ENCODE measurements at places on chromosomes 4 and X.

DNA sequence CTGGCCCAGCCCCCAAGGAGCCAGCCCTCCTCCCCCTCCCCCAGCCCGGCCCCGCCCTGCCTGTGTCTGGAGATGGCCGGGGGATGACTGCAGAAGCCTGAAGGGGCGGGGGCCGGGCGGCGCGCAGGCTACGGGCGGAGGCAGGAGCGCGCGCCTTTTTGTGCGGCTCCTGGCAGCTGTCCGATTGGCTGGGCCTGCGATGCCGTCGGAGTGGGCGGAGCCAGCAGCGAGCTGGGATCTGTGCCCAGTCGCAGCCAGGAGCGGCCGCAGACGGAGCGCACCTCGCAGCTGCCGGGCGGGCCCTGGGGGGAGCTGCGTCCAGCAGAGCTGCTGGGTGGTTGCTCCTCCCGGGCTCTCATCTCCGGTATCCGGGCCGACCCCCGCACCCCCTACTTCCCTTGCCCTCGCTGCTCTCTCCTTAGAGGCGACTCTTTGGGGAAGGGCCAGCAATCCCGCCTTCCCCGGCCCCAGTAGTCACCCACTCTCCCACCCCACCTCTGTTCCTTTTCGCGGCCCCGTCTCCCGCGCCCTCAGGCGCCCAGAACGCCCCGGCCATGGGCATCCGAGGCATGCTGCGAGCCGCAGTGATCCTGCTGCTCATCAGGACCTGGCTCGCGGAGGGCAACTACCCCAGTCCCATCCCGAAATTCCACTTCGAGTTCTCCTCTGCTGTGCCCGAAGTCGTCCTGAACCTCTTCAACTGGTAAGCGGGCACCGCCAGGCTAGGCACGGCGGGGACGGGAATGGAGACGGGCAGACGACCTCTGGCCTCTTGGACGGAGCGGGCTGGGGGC is at the start of gene GABRQ:
GABRQ (plus strand) TSS at position 247 of the 794 bp plus-strand sequence; CDS start at position 555, 308 bp downstream.
- no peak for DNase-seq

DNA sequence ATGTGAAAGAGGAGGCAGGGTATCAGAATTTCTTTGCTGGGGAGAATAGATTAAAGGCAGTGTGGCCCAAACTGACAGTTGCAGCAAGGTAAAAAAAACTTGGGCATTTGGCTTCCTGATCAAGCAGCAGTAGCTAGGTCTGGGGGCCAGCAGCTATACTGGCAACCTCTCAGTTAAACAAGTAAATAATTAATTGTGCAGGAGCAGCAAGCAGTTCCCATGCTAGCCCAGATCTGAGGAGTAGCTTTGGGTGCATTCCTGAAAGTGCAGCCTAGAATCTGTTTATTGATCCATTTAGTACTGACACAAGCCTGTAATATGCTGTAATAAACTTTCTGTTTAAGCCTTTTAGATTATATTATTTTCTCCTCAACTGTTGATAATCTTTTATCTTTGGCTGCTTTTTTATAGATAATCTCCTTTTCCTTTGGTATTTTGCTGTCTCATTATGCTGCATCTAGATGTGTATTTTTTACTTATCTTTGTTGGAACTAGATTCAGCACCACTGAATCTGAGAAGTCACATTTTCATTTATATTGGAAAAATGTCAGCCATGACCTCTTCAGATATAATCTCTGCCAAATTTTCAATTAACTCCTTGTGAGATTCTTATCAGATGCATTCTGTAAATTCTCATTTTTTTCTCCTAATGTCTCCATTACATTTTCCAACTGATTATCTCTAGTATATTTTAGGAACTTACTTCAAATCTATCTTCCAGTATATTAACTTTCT is 276.3 kb downstream of the STPG2 start:
- no peak for DNase-seq

DNA sequence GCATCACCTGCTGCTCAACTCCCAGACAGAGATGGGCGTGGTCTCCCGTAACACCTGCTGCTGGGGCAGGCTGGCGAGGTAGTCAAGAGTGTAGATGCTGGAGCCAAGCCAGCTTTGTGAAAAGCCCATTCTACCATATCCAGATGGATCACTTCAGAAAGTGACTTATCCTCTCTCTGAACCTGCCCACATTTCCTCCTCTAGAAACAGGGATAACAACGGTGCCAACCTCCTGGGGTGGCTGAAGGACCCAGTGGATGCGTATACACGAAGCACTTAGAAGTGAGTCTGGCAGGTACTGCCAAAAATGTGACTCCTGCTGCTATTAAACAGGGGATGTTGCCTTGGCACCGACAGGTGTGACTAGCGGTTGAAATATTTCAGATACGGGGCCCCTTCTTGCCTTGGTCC is 95.8 kb downstream of the SORBS2 start:
- no peak for DNase-seq

GRCh38 chrX:110284159-110284558 is 33.7 kb downstream of the AMMECR1 start:
- DNase-seq, result no peak

GRCh38 chr4:88865466-88865865 is 167.8 kb upstream of the NAP1L5 start:
- DNase-seq, result no peak

Measured in HuH-7.5 (cell line).